ENCODE measurements at places on chromosomes 11 and 22.

- H3K27ac ChIP-seq, result no peak within 1 kb of the TSS
- no peak within 1 kb of the TSS for H3K4me3 ChIP-seq
- no peak for DNase-seq
- H3K27me3 ChIP-seq, result no peaks in the 10 kb centered on the region
Observed at GRCh38 chr22:18905540-18906409, at the start of gene DGCR6. Gene DGCR6 (plus strand): TSS chr22:18906320. CDS start chr22:18906375, 55 bp downstream.

- H3K27ac ChIP-seq, result no peak overlapping the region
- no peaks in the 10 kb centered on the region for H3K36me3 ChIP-seq
- DNase-seq, result no peak
- no peaks in the 10 kb centered on the region for H3K4me1 ChIP-seq
Observed at GRCh38 chr11:79129702-79130101, 311.1 kb downstream of the TENM4 start.

DNA sequence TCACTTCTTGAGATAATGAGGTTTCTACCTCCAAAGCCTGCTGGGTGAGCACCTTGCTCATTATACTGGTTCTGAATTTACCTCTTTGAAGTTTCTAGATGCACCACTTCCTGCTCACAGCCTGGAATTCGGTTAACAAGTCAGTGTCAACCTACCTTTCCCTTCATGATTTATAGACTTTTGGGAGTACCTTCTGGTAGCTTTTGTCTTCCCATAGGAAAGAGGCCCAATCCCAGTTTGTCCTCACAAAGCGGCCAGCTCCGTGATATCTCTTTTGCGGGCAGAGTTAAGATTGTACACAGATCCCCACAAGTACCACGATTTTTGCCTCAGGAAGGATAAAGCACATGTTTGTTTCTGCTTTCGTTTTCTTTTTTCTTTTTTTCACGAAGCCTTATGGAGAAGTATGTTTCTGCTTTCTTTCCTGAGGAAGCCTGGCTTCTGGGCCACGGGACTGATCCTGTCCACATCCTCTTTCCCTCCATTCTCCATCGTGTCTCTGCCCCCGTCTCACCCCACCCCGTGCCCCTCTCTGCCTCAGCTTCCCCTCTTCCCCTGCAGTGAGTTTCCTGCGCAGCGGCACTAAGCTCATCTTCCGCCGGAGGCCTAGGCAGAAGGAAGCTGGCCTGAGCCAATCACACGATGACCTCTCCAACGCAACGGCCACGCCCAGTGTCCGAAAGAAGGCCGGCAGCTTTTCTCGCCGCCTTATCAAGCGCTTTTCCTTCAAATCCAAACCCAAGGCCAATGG is 5.7 kb upstream of the HINFP start:
- peaks cover 49% of the 10 kb centered on the region for H3K36me3 ChIP-seq
- peak overlapping the region; percentile 51 for H3K27ac ChIP-seq
- H3K4me1 ChIP-seq, result peaks cover 16% of the 10 kb centered on the region
- no peaks in the 10 kb centered on the region for H3K27me3 ChIP-seq

GRCh38 chr11:25769287-25769686 is 562.6 kb upstream of the ANO3 start:
- no peak for DNase-seq
- H3K27ac ChIP-seq, result no peak overlapping the region
- no peaks in the 10 kb centered on the region for H3K36me3 ChIP-seq
- H3K27me3 ChIP-seq, result no peaks in the 10 kb centered on the region

DNA sequence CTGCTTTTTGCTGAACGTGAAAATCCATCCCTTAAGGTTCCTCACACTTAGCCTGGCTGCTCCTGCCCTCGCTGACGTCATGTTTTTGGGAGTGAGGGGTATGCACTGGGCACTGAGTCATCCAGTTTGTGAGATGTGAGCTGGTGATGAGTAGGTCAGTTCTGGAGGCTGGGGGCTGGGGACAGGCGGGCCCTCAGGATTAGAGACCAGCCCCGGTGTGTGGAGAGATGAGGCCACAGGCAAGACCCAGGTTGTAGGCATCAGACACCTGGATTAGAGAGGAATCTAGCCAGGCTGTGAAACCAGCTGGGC is 9.2 kb downstream of the KCNC1 start:
- H3K36me3 ChIP-seq, result no peaks in the 10 kb centered on the region
- H3K4me1 ChIP-seq, result no peaks in the 10 kb centered on the region
- H3K27me3 ChIP-seq, result no peaks in the 10 kb centered on the region
- H3K4me3 ChIP-seq, result no peak overlapping the region
- DNase-seq, result no peak

GRCh38 chr11:71946144-71946571 is 17.3 kb downstream of the RNF121 start:
- no peak overlapping the region for H3K4me3 ChIP-seq
- DNase-seq, result no peak
- H3K36me3 ChIP-seq, result peaks cover 5% of the 10 kb centered on the region
- H3K27me3 ChIP-seq, result no peaks in the 10 kb centered on the region
- H3K27ac ChIP-seq, result no peak overlapping the region
- no peaks in the 10 kb centered on the region for H3K4me1 ChIP-seq

DNA sequence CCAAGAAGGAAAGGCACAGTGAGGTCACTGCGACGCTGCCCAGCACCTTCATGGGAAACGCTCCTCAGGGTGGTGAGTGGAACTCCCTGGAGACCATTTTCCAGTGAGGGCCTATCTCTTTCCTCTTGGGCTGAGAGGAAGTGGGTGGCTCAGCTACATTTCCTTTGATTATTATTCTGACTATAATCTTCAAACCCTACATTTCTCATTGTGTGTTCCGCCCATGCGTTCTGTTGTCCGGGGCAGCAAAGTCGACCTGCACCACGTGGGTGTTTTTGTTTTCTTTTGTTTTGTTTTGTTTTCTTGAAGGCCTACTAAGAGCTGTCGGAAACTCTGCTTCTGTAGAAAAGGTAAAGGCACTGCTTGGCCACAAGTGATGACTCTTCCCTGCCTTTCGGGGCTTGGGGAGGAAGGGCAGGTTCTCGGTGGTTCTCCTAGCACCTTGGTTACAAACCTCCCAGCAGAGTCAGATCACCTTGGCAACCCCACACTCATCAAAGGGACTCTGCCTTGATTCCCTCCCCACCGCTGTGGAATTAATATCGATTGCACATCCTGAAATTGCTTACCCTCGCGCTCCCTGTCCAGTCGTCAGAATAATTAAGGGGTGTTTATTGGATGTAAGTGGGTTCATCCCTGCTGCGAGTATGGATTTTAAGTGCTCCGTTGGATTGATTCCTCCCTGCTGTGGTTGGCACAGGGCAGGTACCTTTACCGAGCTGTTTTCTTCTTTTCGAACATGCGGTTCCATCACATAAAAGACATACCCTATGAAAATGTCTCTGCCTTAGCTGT is 7.3 kb downstream of the PARVB start:
- no peaks in the 10 kb centered on the region for H3K36me3 ChIP-seq
- H3K4me1 ChIP-seq, result peaks cover 33% of the 10 kb centered on the region
- H3K27me3 ChIP-seq, result no peaks in the 10 kb centered on the region
- peak; percentile 68 for DNase-seq
- H3K27ac ChIP-seq, result peak overlapping the region; percentile 62

DNA sequence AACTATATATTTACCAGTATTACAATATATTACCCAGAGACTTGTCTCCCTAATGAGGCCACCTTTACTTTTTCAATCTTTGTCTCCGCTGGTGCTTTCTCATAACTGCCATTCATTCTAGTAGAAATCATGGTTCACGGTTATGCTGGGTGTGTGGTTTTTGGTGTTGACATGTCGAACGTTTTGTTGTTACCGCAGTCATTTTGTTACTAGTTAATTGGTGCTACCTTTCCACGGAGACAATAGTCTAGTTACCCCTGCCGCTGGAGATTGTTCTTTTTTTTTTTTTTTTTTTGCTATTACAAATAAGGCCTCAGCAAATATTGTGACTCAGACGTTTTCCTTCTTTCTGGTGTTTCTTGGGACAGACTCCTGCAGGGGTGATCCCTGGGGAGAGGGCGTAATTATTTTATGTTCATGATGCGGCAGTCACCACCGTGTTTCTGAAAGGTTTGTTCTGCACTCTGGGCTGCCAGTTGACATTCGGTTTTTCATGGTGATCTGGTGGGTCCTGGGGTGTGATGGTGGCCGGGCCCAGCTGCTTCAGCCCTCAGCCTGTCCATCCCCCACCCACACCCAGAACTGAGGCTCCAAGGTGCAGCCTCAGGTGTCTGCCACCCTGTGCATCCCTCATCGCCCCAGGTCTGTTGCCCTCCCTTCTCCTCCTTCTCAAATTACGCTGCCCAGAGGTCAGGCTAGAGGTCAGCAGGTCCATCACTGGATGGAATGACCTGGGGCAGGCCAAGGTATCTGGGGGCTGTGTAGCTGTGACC is 28.6 kb downstream of the LRP5 start:
- peaks cover 36% of the 10 kb centered on the region for H3K4me1 ChIP-seq
- peak; percentile 68 for DNase-seq
- no peaks in the 10 kb centered on the region for H3K36me3 ChIP-seq
- H3K4me3 ChIP-seq, result peak overlapping the region; percentile 42
- no peaks in the 10 kb centered on the region for H3K27me3 ChIP-seq

DNA sequence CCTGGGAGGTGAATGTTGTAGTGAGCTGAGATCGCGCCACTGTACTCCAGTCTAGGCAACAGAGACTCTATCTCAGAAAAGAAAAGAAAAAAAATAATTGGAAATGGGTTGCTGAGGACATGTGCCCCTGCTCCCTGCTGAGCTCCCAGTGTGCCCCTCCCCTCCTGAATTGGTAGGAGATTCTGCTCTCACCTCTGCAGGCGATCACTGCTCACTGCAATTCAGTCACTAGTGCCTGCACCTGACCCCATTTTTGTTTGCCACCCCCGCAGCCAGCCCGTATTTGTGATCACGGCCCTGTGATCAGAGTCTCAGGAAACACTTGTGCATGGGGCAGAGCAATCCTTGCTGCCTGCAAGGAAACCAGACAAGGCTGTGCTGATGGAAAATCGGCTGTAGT is 16.3 kb upstream of the SEC14L3 start:
- H3K27me3 ChIP-seq, result peaks cover 1% of the 10 kb centered on the region
- peaks cover 3% of the 10 kb centered on the region for H3K4me1 ChIP-seq

- no peaks in the 10 kb centered on the region for H3K36me3 ChIP-seq
- no peaks in the 10 kb centered on the region for H3K4me1 ChIP-seq
- H3K27ac ChIP-seq, result no peak overlapping the region
- H3K4me3 ChIP-seq, result no peak overlapping the region
- no peak for DNase-seq
Observed at GRCh38 chr22:36022162-36022561, 6.5 kb downstream of the RBFOX2 start.

DNA sequence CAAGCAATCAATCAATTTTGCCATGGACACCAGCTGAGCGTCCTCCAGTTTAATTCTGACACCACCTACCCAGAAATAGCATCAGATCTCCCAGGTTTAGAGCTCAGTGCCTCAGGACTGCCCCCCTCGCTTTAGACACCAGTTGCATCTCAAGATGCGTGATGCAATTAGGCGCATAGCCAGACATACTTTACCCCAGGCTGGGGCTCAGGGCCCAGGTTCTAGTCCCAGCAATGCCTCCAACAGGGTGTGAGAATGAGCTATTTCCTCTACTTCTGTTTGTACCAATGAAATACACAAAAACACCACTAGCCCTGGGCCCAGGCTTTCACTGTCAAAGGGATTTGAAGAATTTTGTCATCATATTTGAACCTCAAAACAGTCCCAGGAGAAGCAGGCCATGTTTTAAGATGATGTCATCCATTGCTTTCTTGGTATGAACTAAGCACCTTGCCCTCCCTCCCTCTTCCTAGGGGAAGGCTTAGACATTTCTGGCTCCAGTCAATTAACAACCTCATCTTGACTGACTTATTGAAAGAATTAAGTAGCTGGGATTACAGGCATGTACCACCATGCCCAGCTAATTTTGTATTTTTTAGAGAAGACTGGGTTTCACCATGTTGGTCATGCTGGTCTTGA is 61.5 kb upstream of the INCENP start:
- no peaks in the 10 kb centered on the region for H3K36me3 ChIP-seq
- H3K4me1 ChIP-seq, result no peaks in the 10 kb centered on the region
- no peak for DNase-seq
- H3K4me3 ChIP-seq, result no peak overlapping the region

DNA sequence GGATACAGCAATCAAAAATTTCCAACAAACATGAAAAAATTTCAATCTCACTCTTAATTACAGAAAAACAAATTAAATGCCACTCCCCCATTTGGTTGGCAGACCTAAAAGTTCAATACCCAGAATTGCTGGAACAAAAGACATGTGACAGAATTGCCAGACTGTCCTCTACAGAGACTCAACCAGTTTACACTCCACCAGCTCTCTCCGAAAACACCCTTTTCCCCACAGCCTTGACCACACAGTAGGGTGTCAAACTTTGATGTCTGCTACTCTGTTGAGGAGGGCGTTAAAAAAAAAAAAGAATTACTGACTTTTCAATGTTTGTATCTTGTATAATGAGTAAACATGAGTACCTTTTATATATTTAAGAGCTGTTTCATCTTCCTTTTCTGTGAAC is 44.7 kb upstream of the YPEL1 start:
- peaks cover 28% of the 10 kb centered on the region for H3K36me3 ChIP-seq
- H3K27ac ChIP-seq, result no peak overlapping the region
- no peaks in the 10 kb centered on the region for H3K4me1 ChIP-seq
- H3K4me3 ChIP-seq, result no peak overlapping the region
- DNase-seq, result no peak

DNA sequence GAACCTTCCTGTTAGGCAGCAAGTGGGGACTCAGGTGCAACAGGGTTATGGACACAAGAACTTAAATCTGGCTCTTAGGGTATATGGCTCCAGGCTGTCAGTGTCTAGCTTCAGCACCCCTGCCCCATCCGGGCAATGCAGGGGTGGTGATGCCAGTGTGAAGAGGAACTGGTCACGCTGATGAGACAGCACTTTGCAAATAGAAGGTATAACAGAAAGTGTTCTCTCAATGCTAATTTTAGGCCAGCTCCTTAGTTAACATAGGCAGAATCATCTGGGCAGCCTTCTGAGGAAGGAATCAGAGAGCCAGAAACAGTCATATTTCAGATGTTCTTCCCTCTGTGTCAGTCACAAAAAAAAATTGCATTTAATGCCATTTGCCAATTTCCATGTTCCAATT is 41.2 kb downstream of the SYT9 start:
- no peak overlapping the region for H3K27ac ChIP-seq
- DNase-seq, result no peak
- H3K36me3 ChIP-seq, result no peaks in the 10 kb centered on the region
- no peaks in the 10 kb centered on the region for H3K27me3 ChIP-seq
- no peaks in the 10 kb centered on the region for H3K4me1 ChIP-seq
- no peak overlapping the region for H3K4me3 ChIP-seq

DNA sequence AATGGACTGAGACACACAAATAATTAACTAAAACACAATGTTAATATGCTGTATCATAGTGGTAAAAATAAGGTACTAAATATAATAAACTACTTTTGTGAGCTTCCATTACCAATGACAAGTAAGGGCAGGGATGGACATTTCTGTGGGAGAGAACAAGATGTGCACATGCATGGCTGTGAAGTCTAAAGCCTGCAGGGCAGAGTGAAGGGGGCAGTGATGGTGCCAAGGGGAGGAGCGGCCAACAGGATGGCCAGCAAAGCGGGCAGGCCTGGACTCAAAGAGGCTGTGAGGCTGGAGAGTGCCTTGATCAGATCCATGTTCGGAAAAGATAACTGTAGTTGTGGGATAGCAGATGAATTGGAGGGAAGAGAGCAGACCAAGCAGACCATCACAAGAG is 12.5 kb downstream of the DESI1 start:
- peaks cover 28% of the 10 kb centered on the region for H3K36me3 ChIP-seq
- no peak for DNase-seq
- peaks cover 9% of the 10 kb centered on the region for H3K4me1 ChIP-seq
- no peak overlapping the region for H3K27ac ChIP-seq

All from CD4-positive, CD25-positive, alpha-beta regulatory T cell (primary cell).